ENCODE measurements at places on chromosomes 6 and 20. TPM values are rescaled to one million over a fixed set of nuclear protein-coding genes. Genes with fewer than 3 reads are reported as not detected.

GRCh38 chr6:132354517-132355167 lies 46.6 kb downstream of the MOXD1 start:
- no peak overlapping the region for H3K4me3 ChIP-seq
- H3K4me1 ChIP-seq: peaks cover 2% of the 10 kb centered on the region
- H3K27ac ChIP-seq: no peak overlapping the region
- no peak for DNase-seq
- H3K27me3 ChIP-seq: no peaks in the 10 kb centered on the region

DNA sequence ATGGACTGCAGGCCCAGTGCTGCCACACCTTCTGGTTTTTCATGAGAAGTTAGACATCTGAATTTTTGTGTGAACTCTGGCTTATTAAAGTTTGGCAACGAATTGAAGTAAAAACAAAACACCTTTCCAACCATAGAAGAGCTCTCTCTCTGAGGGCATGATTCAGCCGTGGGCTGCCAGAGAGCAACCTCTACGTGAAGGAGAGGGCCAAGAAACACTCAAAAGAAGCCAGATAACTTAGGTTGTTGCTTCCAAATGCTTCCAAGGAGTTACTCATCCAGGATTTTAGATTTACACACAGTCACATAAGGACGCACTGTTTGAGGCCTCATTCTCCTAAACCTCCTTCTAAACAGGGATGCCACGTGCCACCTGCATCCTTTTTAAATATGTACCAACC lies 65.5 kb downstream of the NRN1 start:
- peaks cover 7% of the 10 kb centered on the region for H3K36me3 ChIP-seq
- H3K27me3 ChIP-seq: no peaks in the 10 kb centered on the region
- no peak for DNase-seq
- H3K4me3 ChIP-seq: no peak overlapping the region
- H3K4me1 ChIP-seq: no peaks in the 10 kb centered on the region
- no peak overlapping the region for H3K27ac ChIP-seq

DNA sequence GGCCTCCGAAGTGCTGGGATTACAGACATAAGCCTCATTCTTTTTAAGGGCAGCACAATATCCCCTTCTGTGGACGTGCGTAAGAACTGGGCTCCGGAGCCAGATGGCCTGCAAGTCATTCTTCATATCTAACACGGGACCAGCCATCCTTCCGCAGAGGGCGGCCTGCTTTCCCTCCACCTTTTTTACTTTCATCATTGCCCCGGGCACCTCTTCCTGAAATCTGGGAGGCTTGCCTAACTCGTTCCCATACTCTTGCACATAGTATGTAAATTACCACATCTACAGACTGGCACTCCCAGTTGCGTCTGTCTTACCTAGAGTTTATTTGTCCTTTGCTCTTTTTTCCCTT lies 29.9 kb upstream of the SLC23A2 start:
- H3K27ac ChIP-seq: no peak overlapping the region
- H3K36me3 ChIP-seq: no peaks in the 10 kb centered on the region
- H3K27me3 ChIP-seq: no peaks in the 10 kb centered on the region
- DNase-seq: no peak
- H3K4me1 ChIP-seq: no peaks in the 10 kb centered on the region
- no peak overlapping the region for H3K4me3 ChIP-seq

The EFCAB8 gene
- total RNA-seq: not detected

The DSP gene
- total RNA-seq: 48.9 TPM
